ENCODE measurements at places on chromosomes 4 and X.

GRCh38 chr4:115213716-115214115 is 100.3 kb upstream of the NDST4 start:
- no peak for DNase-seq

- peak; percentile 13 for DNase-seq
Observed at GRCh38 chrX:69900491-69900890, 149.2 kb downstream of the AWAT2 start.

- DNase-seq = no peak
Observed at GRCh38 chr4:27057662-27058061, 197.0 kb downstream of the STIM2 start.

DNA sequence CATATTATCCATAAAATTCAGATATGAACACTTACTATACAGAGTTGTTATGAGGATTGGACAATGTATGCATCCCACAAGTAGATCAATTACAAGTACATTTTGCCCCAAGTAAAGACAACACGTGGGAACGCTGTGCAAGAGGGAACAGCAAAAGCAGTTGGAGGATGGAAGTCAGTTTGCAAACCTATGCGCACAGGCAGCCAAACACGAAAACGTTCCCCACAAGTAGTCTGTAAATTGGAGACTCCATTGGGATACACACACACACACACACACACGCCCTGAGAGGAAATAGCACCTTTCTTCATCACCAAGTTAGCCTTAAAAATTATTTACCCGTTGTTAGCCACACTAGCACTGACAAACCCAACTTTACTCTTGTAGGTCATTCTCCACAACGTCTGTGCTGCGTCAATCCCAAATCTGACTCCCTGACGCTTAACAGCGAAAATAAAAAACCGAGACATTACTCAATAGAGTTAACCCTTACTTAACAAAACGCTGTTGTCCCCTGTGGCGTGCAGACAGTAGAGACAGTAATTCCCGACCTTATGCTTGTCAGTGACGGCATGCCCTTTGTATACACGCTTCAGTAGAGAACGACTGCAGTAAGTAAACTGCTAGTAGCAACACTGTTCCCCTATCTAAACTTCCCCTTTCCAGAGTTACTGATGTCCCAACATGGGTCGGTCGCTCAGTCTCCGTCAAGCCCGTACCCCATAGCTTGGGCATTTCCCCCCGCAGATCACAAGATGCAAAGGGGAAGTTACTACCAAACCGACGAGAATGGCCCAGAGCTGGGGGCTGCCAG is 730 bp downstream of the MANBA start:
- DNase-seq = peak; percentile 68

All from fibroblast of pulmonary artery (primary cell).